ENCODE measurements at places on chromosomes 3 and 15.

DNA sequence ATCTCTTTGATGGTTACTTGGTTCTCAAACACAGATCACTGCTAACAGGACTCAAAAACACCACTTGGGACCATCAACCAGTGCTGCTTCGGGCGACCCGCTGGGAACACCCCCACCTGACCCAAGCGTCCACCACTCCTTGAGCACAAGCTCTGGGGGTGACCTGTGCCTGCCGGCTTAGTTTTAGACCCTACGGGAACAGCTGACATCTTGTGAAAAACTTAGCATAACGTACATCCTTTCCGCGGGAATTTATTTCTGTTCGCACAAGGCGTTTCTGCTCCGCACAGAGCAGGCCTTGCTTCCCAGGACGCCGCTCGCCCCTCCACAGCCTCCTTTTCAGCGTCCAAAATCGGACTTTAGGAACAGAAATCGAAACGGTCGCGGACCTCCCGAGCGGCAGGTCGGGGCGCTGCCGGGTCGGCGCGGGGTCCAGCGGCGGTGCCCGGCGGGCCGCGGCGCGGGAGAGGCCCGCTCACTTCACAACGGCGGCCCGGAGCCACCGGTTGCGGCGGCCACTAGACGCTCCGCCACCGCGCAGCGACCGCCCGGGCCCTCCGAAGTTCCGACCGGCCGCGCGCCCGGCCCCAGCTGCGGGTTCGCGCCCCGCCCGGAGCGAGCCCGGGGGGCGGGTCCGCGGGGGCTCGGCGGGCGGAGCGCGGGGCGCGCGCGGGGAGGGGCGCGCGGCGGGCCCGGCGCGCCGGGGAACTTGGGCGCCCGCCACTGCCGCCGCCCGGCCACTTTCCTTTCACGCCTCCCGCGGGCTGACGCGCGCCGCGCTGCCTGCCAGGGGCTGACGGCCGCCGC lies 959 bp downstream of the SFMBT1 start:
- peak; percentile 35 for DNase-seq

- no peak for DNase-seq
Observed at GRCh38 chr3:49410846-49411534, 786 bp downstream of the RHOA start.

DNA sequence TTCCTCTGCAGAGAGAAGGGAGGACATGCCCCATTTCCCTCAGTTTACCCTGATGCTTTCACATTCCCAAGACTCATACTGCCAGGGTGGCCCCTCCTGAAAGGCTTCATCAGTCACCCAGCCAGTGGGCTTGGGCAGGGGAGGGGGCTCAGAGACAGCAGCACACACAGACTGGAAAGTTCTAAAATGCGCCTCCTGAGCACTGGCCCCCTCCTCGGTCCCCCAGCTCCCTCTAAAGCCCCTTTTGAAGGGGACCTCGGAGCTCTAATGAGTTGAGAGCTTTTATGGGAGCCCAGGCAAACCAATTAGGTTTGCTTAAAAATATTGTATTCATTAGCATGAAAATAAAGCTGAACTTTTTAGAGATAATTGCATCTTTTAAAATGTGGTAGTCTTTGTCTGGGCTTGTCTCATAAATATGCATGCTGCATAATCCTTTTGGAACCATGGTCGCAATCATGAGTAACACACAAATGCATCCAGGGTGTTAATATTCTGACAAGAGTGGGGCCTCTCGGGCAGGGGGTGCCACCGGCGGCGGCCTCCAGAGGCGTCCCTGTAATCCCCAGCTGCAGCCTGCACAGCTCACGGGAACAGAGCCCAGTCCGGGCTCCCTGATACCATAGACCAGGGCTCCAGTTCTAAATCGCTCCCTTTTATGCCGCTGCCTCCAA lies 78.5 kb downstream of the RPLP1 start:
- DNase-seq: no peak

DNA sequence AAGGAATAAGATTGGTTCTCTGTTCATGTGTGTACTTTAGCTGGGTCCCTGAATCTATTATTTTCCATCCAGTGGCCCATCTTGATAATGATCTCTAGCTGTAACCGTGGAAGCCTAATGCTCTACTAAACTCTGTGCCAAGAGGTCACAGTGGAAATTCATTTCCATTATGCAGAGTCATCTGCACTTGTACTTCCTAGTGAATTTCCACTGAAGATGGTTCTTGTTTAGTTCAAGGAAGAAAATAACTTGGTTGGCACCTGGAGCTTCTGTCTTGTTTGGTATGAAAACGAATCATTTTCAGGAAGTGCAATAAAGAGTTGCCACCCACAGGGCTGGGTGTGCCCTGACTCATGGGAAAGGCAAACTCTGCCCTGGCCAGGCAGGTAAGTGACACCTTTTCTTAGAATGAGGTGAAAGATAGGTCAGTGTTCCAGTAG lies 10.3 kb downstream of the LPP start:
- no peak for DNase-seq

- no peak for DNase-seq
Observed at GRCh38 chr15:96344706-96345559, 14.4 kb downstream of the NR2F2 start.

GRCh38 chr15:101511717-101512116 lies 22.2 kb upstream of the PCSK6 start:
- DNase-seq: no peak

DNA sequence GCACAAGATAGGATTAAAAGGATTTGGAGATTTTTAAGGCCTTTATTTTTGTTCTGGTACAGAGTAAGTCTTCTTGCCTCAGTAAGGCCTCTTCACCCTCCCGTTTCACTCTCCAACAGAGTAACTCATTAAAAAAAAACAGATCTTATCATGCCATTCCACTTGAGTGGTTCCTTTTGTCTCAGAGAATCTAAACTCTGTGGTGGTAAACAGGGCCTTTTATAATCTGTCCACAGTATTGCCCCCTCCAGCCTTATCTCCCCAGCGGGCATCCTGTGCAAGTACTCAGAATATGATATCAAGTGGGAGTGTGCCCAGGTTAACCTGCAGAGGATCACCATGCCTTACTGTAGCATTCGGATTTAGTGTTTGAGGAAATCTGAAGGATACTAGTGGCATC lies 20.3 kb upstream of the ATOSA start:
- no peak for DNase-seq

DNA sequence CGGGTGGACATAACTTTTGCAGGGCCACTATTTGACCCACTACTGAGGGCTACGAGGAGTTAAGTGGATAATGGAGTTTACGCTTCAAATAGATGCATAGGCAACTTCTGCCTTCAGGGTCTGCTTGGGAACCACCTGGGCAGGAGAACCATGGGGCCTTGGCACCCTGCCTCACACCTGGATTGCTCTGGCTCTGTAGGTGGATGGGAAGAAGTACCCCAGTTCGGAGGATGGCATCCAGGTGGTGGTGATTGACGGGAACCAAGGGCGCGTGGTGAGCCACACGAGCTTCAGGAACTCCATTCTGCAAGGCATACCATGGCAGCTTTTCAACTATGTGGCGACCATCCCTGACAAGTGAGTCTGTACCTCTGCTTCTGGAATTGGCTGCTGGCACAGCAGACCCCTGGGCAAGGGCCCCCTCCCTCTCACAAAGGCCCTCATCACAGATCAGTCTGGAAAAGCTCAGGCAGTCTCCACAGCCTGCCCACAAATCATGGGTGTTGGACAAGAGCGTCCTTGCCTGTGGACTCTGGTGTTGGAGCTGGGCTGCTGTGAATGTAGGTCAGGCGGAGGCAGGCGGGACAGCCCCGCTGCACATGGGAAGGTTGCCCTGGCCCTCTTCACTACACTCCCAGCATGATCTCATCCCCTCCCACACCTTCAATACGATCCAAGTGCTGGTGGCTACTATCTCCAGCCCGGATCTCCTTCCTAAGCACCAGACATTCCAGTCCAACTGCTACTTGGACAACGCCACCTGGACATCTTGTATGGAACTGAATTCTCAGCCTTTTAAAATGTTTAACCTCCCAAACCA lies 46.7 kb downstream of the MESD start:
- DNase-seq: no peak

DNA sequence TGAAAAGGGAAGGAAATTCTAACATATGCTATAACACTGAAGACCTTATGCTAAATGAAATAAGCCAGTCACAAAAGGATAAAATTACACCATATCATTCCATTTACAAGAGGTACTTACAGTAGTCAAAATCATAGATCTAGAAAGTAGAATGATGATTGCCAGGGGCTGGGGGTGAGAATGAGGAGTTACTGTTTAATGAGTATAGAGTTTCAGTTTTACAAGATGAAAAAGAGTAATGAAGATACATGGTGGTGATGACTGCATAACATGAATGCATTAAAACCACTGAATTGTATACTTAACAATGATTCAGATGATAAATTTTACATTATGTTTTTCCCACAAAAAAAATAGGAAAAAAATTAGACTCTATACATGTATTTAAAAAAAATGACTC lies 152.6 kb downstream of the SCAPER start:
- no peak for DNase-seq

DNA sequence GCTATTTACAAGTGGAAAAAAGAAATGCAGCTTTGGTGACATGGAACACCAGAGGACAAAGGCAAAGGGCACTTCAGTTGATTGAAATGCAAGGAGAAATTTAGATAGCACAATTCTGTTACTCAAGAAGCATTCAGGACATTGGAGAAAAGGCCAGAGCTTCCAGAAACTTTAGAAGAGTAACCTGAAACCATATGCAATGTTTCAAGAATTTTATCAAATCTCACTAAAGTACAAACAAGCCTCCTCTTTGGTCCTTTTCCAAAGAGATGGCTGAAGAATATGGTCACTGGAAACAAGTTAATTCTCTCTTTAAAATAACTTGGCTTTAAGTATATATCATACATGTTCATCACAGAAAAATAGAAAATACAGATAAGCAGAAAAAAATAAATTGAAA lies 14.6 kb upstream of the LMOD3 start:
- DNase-seq: no peak

- DNase-seq: no peak
Observed at GRCh38 chr3:17115186-17115585, 230.4 kb downstream of the PLCL2 start.

- no peak for DNase-seq
Observed at GRCh38 chr3:51282931-51283330, 102.2 kb upstream of the MANF start.

DNA sequence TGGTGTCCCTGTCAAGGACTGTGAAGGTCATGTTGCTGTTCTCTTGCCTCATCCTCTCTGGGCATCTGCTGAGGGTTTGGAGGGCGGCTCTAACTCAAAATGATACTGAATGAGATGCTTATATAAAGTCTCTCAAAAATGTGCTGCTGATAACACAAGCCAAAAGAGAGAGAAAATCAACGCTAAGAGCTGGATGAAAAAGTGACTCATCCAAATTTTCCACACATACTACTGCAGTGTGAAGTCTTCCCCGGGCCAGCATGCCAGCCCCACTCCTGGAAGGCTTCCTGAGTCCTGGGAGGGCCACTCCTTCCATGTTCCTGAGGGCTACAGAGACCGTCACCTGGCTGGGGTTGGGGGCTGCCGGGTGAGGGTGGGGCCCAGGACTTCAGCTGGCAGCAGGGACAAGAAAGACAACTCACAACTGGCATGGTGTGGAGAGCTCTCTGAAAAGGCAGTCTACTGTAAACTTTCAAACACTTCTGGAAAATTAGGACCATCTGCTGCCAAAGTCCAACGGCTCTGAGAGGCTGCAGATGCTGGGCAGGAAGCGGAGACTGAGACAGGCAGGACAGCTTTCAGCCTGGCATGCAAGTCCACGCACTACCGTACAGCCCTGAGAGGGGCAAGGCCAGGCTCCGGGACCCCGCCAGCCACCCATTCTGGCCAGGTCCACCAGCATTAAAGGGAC lies 200.3 kb downstream of the ADAMTS17 start:
- DNase-seq: no peak

- no peak for DNase-seq
Observed at GRCh38 chr3:139654637-139655365, 23.0 kb downstream of the NMNAT3 start.

GRCh38 chr3:141337523-141337854 lies 30.8 kb upstream of the ZBTB38 start:
- DNase-seq: no peak

GRCh38 chr15:72781631-72782030 lies 1.9 kb downstream of the ADPGK start:
- no peak for DNase-seq

- DNase-seq: no peak
Observed at GRCh38 chr3:14680716-14681115, 5.8 kb downstream of the C3orf20 start.

DNA sequence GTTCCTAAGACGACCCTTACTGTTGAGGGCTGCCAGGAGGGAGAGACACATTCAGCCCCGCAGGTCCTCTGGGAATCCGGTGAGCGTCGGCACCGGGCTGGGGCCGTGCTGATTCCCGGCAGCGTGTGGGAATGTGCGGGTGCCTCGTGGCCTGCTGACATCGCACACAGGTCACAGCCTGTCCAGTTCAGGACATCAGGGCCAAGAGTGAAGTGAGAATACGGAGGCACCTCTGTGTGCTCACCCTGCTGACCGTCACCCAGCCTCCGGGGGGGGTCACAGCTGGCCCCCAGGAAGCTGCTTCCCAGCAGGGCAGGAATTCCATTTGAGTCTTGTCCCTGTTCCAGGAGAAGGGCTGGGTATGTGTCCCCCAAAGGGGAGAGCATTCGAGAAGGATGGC lies 53.6 kb downstream of the PGPEP1L start:
- DNase-seq: no peak

- no peak for DNase-seq
Observed at GRCh38 chr3:64176461-64176996, 48.7 kb downstream of the PRICKLE2 start.

- no peak for DNase-seq
Observed at GRCh38 chr15:42130246-42130986, 26.0 kb downstream of the PLA2G4F start.

DNA sequence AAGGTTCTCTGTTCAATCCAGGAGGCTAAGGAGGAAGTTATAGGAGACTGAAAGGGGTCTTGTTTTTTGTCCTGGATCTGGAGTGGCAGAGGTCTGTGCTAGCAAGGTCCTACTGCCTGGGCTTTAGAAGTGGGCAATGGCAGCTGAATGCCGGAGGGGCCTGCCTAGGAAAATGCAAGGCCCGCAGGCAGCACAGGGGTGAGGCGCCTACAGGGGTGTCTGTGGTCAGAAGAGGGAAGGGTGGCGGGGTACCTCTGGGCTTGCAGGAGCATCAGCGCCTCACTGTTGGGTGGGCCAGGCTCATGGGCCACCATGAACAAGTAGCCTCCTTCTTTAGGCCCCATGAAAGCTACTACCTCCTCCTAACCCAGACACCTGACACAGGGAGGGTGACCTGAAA lies 175.4 kb downstream of the PEX5L start:
- no peak for DNase-seq

GRCh38 chr3:4493941-4494894 lies 1.1 kb downstream of the ITPR1 start:
- DNase-seq: no peak

GRCh38 chr3:9951962-9952805 lies at the start of gene PRRT3:
TSS of gene PRRT3 (minus strand) at chr3:9952408. CDS start at chr3:9950115, 2,293 bp downstream.
- peak; percentile 49 for DNase-seq

DNA sequence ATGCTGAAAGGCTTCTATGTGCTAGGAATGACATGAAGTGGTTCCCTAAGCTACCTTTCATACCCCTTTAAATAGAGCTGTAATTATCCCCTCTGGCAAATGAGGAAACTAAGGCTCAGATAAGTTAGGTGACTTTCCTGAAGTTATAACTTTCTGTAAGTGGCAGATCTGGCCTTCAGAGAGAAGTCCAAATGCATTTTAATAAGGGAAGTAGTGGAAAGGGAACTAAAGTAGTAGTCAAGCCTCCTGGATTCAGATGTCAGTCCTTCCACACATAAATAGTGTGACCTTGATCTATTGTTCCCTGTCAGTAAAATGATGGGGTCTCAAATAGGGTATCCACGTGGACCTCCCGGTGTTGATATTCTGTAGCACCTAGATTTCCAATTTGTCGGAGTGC lies 277.7 kb downstream of the EDEM1 start:
- no peak for DNase-seq

Data from GDM1 (cell line).